ENCODE measurements at places on chromosomes 3 and 15. TPM values are rescaled to one million over a fixed set of nuclear protein-coding genes. Genes with fewer than 3 reads are reported as not detected.

MYH15 gene
- 0.15 TPM for total RNA-seq

ERICH6 gene
- not detected for total RNA-seq

LRRC31 gene
- total RNA-seq = not detected

GJD2 gene
- not detected for total RNA-seq

CKMT1A gene
- total RNA-seq = 1.8 TPM

TRIM71 gene
- total RNA-seq = not detected

CGNL1 gene
- total RNA-seq = 0.78 TPM

SLC12A1 gene
- total RNA-seq = not detected

TUSC7 gene
- total RNA-seq = not detected

CPNE9 gene
- total RNA-seq = 0.15 TPM

CHRNA5 gene
- 30.9 TPM for total RNA-seq

ALDH1A2 gene
- total RNA-seq = not detected

ADAMTS9 gene
- 0.58 TPM for total RNA-seq

GPR27 gene
- 2.5 TPM for total RNA-seq

GOLGA8T gene
- 2.0 TPM for total RNA-seq

TMEM89 gene
- total RNA-seq = not detected

IL20RB gene
- 1.5 TPM for total RNA-seq

HRH1 gene
- 9.8 TPM for total RNA-seq

Data from A549 treated with GW870086 at 1 μM for 4 hours (cell line).